Camera-type eye (tissue), 1 donor: ENCODE measurements at places on chromosomes 3 and 15. TPM values are rescaled to one million over a fixed set of nuclear protein-coding genes. Genes with fewer than 3 reads are reported as not detected.

Gene SLCO2A1
- 1.3 TPM for total RNA-seq

Gene CYP1A2
- total RNA-seq, result not detected

Gene SMCO1
- total RNA-seq, result 0.38 TPM

Gene CLRN1
- 12.0 TPM for total RNA-seq

Gene SELENOT
- 121 TPM for total RNA-seq

Gene SCN5A
- total RNA-seq, result 3.0 TPM

Gene REC114
- not detected for total RNA-seq

Gene ROPN1
- not detected for total RNA-seq

Gene PROS1
- total RNA-seq, result 43.0 TPM

Gene GOLGA8J
- 0.33 TPM for total RNA-seq

Gene ENTPD3
- total RNA-seq, result 1.7 TPM

Gene TLR9
- total RNA-seq, result not detected

Gene ADAMTSL3
- total RNA-seq, result 44.9 TPM
